ENCODE measurements at places on chromosomes 2 and 18. TPM values are rescaled to one million over a fixed set of nuclear protein-coding genes. Genes with fewer than 3 reads are reported as not detected.
A peak's percentile ranks its signal among the peaks of the same experiment; 100 is the strongest.

DNA sequence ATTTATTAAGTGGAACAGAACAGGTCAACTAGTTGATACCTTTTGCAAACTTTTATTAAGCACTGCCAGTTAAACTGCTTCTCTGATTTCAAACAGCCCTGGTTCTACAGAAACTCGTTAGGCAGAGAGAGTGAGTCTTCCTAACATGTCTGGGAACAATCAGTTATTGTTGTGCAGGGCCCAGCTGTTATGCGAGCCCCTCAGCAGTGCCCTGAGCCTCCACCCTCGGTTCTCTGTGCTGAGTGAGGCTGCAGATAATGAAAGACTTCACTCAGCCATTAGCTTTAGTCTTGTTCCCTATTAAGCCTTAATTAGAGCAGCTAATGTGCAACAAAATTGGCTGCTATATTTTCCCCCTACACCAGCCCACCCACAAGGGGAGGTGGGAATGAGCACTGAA, 39.6 kb downstream of the KCTD18 start:
- DNase-seq = no peak

GRCh38 chr2:38254796-38255195, 122.3 kb downstream of the ATL2 start:
- no peak for DNase-seq

RTKN gene
- total RNA-seq = 43.3 TPM

AGAP1 gene
- total RNA-seq = 17.3 TPM

GRCh38 chr2:23954325-23955014, 14.2 kb downstream of the UBXN2A start:
- DNase-seq = peak; percentile 30

CCDC102B gene
- total RNA-seq = 22.1 TPM
